Ascending aorta (tissue), 2 donors: ENCODE measurements at places on chromosomes 12 and 14.
A peak's percentile ranks its signal among the peaks of the same experiment; 100 is the strongest.

- DNase-seq = peak; percentile 18
These were observed 319.6 kb upstream of the RTL1 start for GRCh38 chr14:101223127-101223526.

GRCh38 chr12:112992541-112993398, 14.5 kb downstream of the OAS2 start:
- DNase-seq = peak; percentile 65

DNA sequence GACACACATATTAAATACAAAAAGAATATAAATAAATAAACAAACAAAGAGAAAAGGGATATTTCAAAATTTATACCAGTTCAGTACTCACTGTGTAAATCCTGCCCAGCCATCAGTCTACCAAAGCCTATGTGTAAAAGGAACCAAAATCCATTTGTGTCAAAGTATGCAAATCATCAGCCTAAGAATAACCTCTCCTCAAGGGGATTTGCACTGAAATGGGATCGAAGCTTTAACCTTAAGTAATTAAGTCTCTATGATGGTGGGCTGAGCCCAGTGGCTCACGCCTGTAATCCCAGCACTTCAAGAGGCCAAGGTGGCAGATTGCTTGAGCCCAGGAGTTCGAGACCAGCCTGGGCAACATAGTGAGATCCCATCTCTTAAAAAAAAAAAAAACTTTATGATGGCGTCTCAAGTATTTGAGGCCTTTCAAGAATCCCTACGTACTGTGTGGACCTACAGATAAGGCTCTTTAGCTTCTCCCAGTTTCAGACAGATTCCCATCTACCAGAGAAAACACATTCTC, 57.8 kb upstream of the METAP2 start:
- DNase-seq = no peak

GRCh38 chr12:3888659-3889058, 15.5 kb upstream of the PARP11 start:
- DNase-seq = no peak

GRCh38 chr12:40016980-40017379, 88.9 kb downstream of the SLC2A13 start:
- DNase-seq = no peak

- DNase-seq = no peak
These were observed 74.6 kb upstream of the MYF6 start for GRCh38 chr12:80632835-80633234.

- no peak for DNase-seq
These were observed 41.7 kb downstream of the NPAS3 start for GRCh38 chr14:32980178-32980901.

DNA sequence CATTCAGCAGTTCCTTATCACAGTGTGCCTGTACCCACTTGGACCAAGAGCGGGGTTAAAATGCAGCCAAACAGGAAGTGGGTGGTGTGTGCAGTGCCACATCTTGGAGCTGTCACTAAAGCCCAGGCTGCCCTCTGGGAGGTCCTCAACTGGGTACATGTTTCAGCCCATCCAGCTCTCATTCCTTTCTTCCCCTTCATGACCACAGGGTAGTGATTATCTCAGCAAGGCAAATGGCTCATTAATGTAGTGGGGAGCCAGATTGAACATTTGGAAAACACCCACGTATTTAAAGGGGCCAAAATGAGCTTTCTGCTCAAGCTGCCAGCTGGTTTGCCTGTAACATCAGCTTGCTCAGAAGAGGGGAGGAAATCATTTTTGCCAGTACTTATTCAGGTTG, 210.8 kb upstream of the BTG1 start:
- no peak for DNase-seq

- no peak for DNase-seq
These were observed 30.2 kb upstream of the EVL start for GRCh38 chr14:100034961-100035500.

DNA sequence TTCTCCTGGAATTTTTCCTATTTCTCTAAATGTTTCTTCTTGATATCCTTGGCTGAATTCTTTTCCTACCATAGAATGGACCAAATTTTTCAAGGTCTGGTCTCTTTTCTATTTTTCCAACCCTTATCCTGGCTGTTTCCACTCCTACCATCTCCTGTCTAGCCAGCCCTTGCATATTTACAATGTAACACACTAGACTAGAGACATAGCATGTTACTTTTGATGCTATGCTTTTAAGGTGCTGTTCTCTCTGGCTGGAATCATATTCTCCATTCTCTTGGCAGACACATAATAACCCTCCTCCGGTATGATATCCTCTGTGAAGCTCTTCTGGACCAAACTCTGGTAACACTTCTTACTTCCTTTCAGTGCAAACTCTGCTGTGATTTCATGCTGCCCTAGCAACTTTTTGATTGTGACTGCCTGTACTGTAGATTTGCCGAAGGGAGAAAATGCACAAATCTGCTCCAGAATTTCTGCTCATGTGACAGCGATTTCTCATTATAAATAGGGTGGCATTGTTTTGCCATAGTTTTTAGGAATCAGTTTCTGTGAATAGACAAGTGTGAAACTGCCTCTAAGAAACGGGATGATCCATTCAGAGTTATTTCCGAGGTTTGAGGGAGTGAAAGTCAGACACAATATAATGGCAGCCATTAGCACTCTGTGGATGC, 284.4 kb downstream of the MDGA2 start:
- no peak for DNase-seq

- DNase-seq = no peak
These were observed 1020.3 kb downstream of the LRFN5 start for GRCh38 chr14:42626986-42627385.

- DNase-seq = no peak
These were observed 19.1 kb downstream of the ANKRD9 start for GRCh38 chr14:102490456-102490855.

GRCh38 chr12:89250636-89251035, 101.7 kb downstream of the DUSP6 start:
- DNase-seq = no peak

DNA sequence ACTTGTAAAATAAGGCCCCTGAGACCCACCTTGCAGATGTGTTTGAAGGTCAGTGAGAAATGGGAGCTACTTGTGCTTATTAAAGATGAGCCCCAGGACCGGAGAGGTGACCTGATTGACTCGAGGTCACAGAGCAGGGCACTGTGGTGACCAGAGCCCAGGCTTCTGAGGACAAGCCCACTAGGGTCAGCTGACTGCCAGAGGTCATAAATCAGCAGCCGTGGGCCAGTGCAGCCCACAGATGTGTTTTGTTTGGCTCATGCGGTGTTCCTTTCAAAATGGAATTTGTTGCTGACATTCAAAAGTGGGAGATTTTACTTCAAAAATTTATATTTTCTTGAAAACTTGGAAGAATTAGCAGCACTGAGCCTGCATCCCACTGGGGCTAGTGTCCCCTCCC, 24.5 kb downstream of the JDP2 start:
- no peak for DNase-seq

DNA sequence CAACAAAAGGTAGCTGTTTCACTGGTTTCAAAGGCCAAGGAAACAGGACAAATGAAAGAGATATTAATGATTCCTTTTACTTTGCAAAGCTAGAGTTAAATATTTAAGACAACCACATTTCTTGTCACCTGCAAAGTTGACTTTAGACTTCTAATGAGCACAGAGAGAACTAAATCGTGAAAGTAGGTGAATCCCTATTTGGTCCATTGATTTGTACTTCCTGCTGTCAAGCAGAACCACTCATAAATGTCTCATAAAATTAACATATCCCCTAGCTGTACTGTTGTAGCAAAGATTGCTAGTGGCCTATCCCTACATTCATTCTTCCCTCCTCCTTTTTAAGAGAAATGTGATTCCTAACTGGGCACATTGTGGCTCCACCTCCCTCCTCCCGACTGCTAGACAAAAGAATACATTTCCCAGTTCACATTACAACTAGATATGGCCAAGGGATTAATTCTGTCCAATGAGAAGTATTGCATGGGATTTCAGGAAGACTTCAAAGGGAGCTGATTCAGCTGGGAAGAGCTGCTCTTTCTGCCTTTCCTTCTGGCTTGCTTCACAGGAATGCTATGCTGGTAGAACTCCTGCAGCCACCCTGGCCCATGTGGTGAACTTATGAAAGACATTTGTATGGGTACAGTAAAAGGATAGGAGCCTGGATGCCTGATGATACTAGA, 227.5 kb upstream of the ABCD2 start:
- DNase-seq = no peak

- no peak for DNase-seq
These were observed 16.0 kb downstream of the RPS6KL1 start for GRCh38 chr14:74906925-74907521.

DNA sequence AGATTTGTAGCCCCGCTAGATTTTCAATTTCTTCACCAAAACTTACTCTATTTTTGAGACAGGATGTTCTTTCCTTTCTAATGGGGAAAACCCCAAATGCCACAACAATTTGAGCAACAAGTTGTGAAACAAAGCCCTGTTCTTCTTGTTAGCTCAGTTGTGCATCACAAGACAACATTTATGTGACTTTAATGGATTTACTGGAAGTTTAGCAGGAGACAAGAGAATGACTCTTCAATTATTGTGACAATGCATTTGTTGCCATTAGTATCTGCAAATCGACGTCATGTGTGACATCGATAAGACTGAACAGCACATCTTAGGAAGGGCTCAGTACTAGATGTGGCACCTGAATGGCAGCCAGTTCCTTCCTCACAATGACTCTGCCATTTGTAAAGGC, 1028.9 kb upstream of the TMEM132C start:
- no peak for DNase-seq

- DNase-seq = no peak
These were observed 3.9 kb upstream of the SYNE3 start for GRCh38 chr14:95520346-95520745.

DNA sequence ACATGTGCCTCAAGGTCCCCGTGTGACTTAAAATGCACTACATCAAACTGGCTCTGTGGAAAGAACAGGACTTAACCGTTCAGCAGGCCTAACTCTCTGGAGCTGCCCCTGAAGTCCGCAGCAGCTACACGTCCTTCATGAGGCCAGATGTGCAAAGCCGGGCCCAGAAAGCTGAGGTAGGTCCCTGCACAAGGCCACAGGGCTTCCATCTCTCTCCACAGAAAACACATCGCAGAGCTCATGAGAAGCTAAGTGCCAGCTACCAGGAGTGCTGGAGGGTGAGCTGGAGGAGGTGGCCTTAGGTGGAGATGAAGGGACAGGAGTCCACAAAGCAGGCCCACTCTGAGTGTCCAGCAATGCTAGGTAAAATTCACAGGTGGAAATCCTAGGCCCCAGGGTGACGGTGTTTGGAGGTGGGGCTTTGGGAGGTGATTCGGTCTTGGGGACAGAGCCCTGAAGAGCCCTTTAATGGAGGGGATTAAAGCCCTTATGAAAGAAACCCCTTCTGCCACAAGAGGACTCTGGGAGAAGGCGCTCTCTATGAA, 52.4 kb downstream of the VCPKMT start:
- no peak for DNase-seq

GRCh38 chr14:89708982-89709625, 245.4 kb downstream of the EFCAB11 start:
- no peak for DNase-seq

DNA sequence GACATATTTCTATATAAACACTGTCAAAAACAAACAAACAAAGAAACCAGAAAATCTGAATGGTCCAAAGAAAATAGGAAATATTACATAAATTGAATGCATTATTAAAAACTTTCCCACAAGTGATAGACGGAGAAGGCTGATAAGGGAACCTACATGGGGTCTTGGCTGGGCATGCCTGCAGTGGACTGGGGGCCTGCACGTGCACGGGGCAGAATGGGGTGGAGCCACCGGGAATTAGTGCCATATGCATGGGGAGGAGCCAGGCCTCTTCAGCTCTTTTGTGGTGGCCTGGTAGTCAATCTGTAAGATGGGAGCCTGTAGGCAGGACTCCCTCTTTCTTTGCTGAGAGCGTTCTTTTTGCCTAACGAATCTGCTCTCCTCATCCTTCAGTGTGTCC, 1031.7 kb upstream of the FBXO33 start:
- DNase-seq = no peak

GRCh38 chr14:77316195-77316505, 4.5 kb downstream of the POMT2 start:
- no peak for DNase-seq

DNA sequence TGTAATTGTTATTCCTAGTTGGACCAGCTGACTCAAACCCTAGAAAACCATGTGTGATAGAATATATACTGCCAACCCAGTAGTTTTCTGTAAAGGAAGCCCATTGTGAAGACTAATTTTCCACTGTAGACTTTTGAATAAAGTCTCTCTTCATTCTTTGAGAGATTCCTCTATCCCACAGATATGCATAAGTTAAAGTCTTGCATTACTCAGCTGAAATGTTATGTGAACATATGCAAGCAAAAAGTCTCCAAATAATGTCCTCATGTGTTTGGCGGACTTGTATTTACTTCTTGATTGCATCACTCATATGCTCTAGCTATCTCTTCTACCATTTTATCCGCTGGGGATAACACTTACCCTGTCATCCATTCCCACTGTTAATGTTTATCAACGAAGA, 35.1 kb upstream of the OTOGL start:
- no peak for DNase-seq

DNA sequence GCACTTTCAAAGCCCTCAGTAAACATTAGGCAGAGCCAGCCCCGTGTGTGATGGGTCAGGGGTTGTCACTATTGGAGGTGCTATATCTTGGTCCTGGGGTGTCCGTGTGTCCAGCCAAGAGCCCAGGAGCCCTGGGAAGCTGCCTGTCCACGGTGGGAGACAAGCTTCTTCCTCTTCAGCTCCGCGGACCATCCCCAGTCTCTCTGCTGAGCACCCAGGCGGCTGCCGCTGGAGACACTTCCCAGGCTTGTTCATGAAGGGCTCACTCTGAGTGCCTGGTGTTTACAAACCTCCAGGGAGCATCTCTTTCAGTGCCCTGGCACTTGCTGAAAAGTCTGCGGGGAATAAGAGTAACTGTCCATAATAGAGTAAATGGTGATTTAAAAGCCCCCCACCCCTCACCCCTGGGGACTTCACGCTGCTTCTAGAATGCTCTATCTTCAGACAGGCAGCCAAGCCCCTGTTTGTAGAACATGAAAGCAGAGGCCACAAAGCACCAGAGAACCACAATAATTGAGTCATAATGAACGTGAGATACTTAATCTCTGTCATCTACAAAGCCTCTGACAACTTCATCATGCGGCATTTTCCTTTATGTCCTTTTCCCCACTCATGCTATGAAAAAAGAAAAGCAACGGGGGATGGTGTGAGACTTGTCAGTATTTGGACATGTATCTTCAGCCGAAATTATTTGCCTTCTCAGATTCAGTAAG, 178.6 kb downstream of the TMEM132C start:
- no peak for DNase-seq

GRCh38 chr12:109307051-109307450, 2.0 kb downstream of the FOXN4 start:
- DNase-seq = no peak
